ENCODE measurements at places on chromosomes 3 and 15.

DNA sequence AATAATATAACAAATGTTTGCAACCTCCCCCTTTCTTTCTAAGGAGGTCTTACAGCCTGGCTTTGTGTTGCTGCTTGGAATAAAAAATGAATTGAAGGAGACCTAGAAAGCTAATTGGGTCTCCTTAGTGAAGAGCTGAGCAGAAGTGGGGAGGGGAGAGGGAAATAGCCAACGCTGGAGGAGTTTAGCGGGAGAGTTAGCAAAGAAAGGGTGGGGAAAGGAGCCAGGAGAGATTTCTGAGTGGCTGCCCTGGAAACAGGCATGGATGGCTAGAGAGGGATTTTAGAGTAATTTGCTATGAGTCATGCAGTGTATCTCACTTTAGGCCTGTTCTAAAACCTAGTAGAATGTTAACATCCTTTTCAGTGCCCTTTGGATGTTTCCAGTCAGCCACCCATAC lies 45.2 kb upstream of the PFN2 start:
- DNase-seq = no peak

DNA sequence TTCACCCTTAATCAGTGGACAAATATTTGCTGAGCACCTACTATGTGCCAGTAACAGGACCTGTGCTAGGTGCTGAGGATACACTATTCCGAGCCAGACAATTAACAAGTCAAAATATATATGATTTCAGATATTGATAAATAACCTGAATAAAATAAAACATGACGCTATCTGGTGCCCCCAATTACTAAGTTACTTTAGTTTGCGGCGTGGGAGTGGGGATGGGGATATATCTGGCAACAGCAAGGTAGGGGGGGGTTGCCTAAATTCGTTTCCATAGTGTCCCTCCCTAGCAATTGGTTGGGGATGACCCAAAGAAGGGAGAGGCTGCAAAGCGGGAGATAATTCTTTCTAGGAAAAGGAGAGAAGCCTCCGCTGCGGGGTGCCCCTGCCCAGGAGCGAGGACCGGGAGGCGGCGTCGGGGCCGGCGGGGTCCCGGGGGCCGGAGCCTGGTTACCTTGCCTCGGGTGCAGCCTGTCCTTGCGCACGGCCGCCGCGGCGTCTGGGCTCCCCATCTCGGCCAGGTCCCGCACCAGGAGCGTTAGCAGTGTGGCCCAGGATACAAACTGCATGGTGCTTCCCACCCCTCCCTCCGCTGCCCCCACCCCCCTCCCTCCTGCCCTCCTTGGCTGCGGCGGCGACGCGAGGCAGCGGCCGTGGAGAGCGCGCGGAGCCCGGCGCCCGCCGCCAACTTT lies 567 bp downstream of the ADAMTS9 start:
- DNase-seq = no peak

DNA sequence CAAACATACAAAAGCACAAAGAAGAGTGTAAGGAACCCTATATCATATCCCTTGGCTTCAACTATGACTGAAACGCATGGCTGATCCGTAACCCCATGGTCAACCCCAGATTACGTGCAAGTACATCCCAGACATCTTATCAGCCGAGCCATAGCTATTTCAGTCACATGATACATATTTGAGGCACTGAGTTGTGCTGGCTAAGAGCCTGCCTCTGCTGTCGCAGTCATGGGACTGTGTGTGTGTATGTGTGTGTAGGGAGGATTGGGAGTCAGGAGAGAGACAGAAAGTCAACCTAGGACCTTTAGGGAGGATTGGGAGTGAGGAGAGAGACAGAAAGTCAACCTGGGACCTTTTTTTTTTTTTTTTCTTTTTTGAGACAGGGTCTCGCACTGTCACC lies 8.4 kb downstream of the ST6GAL1 start:
- DNase-seq = no peak

GRCh38 chr3:43096761-43097160 lies 9.1 kb downstream of the POMGNT2 start:
- DNase-seq = no peak

DNA sequence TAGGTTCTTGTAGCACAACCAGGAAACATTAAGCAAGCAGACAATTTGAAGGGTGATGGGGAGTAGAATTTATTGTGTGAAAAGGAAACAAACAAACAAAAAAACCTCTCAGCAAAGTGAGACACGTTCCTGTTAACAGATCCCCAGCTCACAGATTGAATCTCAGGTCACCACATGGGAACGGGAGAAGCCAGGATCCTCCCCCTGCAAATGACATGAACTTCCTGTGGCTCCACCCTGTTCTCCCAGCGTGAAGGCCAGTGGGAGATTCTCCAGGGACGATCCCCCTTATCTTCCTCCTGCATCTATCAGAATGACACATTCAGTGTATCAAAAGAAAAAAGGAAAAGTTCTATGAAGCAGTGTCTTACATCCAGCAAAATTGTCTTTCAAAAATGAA lies 1488.1 kb downstream of the OTOL1 start:
- DNase-seq = no peak

GRCh38 chr3:50124052-50124799 lies 30.9 kb upstream of the SEMA3F start:
- no peak for DNase-seq

DNA sequence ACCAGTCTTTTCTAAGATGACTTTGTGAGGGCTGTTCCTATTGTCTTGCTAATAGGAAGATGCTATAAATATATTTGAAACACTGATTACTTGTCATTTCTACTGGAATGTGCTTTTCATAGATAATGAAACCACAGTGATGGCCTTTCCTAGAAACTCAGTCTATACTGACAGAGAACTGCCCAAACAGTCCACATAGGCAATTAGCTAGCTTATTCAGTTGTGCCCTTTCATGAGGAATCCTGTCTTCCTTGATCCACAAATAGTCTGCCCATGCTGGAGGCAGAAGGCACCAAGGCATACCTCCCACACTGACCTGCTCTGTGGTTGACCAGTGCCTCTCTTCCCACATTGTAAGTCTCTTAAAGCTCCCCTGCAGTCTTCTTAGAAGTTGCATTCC lies 135.9 kb downstream of the CMSS1 start:
- DNase-seq = no peak

GRCh38 chr3:138769616-138770015 lies 65.1 kb downstream of the PIK3CB start:
- DNase-seq = no peak

DNA sequence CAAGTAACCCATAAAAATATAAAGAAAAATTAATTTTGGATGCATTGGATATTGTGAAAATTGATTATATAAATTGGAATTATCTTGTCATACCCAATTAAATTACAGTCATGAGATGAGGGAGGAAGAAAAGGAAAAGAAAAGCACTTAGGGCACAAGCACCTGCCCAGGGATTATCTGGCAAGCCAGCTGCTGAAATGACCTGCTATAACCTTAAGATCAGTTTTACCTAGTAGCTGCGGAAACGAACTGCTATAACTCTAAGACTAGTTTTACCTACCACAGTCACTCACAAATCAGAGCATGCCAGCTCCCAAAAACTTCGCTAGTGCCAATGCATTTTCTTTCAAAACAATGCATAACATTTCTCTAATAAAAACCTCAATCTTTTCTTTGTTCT lies 26.2 kb downstream of the LRRFIP2 start:
- DNase-seq = no peak

DNA sequence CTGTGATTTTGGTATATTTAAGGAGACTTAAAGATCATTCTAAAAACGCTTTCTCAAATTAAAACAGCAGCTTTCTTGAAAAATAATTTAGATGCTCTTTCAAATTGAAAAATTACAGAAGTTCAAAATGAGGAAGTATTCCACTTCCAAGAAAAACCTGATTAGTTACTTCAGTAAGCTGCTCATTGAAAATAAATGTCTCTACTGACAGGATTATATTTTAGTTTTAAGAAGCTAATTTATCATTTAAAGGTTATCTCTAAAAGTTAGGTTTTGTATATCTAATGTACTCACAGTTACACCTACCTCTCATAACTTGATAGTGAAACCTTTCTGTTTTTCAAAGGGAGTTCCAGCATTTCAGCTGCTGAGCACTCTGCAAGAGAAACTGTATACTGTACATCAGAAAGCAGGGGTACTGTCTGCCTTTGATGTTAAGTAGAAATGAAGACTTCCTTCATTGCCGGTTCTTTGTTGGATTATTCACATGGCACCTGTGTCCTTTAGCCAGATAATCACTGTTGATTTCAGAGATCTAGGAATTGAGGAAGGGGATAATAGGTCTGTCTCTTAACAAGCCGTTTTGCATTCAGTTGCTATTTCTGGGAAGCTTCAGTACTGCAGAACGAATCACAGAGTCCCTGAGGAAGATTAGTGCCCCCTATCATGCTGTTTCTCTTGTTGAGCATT lies 161.6 kb downstream of the TCF12 start:
- no peak for DNase-seq

DNA sequence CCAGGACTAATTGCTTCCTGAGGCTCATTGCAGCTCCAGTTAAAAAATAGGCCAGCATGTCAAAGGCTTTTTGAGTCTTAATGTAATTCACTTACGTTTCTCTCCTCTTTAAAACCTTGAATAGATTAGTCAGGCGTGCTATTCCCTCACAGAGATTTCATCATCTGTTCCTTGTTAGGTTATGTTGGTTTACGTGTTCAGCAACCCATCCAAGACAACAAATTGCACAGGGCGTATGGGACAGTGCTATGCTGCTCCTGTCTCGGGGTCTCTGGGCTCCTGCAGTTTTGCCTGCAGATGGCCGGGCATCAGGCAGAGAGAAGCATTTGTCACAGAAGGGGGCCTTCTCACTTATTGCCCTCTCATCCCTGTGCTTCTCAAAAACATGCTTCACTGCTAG lies 117.1 kb downstream of the CHDH start:
- DNase-seq = no peak

DNA sequence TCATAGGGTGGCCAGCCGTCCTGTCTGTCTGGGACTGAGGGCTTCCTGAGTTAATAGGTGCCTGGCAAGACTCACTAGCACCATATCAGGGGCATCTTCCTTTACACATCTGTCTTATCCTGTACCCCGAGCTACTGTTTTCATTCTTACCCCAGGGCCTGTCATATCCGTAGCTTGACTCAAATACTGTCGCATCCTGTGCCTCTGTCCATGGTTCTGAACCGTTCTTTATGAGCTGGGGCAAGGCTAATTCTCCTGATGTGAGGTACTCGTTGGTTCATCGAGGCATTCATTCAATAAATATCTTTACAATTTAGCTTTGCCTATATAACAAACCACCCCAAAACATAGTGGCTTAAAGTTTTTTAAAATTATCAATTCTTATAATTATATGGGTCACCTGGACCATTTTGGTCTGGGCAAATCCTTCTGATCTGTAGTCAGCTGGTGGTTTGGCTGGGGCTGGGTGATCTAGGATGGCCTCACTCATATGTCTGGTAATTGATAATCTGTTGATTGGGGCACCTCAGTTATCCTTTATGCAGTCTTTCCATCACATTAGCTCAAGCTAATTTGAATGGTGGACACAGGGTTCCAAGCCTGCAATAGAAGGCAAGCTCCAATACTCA lies 121.2 kb downstream of the TLE3 start:
- DNase-seq = no peak

- no peak for DNase-seq
Measured at GRCh38 chr3:53376679-53377078, 29.3 kb upstream of the DCP1A start.

GRCh38 chr3:73086071-73086494 lies 24.6 kb downstream of the EBLN2 start:
- DNase-seq = no peak

Data from stimulated activated CD8-positive, alpha-beta memory T cell treated with anti-CD3 and anti-CD28 coated beads, Interleukin-2, amount 100 ng/mL, for 1 hour (primary cell).